Right atrium auricular region (tissue), 2 donors: ENCODE measurements at places on chromosomes 2 and 18. TPM values are rescaled to one million over a fixed set of nuclear protein-coding genes. Genes with fewer than 3 reads are reported as not detected.

GRCh38 chr2:21005700-21006422 lies 38.0 kb downstream of the APOB start:
- no peak for DNase-seq

DNA sequence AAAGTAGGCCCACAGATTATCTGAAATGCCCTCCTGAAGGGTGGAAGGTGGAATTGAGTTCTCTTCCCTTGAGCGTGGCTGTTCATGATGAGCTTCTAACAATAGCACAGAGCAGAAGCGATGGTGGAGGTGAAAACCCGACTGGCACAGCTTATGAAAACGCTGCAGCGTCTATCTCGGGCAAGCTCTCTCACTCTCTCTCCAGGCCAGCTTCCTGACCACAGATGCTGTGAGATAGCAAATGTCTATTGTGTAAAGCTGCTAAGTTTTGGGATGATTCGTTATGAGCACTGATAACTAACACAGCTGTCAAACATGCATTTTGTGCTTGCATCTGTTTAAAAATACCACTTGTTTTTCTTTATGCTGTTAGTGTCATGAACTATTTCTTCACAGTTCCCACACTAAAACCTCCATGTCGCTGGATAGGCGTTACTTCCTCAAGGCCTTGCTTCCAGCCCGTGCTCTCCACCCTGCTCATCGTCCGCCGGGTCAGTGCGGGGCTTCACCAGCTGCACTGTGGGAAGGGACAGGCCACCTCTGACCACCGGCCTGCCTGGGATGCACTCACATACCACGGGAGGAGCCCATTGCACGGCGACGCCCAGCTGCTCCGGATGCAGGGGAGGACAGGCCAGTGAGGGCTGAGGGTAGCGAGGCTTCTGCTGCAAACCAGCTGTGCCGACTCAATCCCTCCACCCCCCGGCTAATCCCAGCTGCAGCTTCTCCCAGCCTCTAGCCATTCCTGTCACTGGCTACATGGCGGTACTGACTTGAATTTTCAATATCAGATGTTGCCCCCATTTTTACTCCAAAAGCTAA lies 60.0 kb upstream of the OTOS start:
- DNase-seq: no peak

- DNase-seq: no peak
These were observed 46.5 kb downstream of the PLEK start for GRCh38 chr2:68411397-68412126.

PAX3 gene
- 1.7 TPM for total RNA-seq

DNA sequence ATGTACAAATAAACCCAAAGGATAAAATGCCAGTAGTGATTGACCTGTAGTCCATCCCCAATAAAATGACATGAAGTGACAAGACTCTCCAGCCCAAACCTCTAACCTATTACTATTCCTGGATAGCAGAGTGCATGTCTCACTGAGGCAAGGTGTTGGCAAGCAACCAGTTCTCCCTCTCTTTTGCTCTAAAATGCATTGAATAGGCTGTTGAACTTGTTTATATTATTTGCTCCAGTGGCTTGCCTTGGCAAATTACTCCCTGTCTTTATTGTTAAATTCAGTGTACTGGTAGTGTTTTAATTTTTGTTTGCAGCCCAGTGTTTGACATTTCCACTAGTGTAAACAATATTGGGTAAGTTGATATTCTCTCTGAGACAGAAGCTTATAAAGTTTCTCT lies 70.5 kb downstream of the CSRNP3 start:
- no peak for DNase-seq

GRCh38 chr2:98730707-98731040 lies 258 bp downstream of the MGAT4A start:
- DNase-seq: no peak

HES6 gene
- 4.8 TPM for total RNA-seq

GRCh38 chr18:53772293-53772692 lies 452.2 kb downstream of the MBD2 start:
- no peak for DNase-seq

MTCL1 gene
- total RNA-seq: 7.2 TPM

LMAN2L gene
- total RNA-seq: 15.6 TPM

NTSR2 gene
- not detected for total RNA-seq

C2orf49 gene
- total RNA-seq: 18.0 TPM

DNA sequence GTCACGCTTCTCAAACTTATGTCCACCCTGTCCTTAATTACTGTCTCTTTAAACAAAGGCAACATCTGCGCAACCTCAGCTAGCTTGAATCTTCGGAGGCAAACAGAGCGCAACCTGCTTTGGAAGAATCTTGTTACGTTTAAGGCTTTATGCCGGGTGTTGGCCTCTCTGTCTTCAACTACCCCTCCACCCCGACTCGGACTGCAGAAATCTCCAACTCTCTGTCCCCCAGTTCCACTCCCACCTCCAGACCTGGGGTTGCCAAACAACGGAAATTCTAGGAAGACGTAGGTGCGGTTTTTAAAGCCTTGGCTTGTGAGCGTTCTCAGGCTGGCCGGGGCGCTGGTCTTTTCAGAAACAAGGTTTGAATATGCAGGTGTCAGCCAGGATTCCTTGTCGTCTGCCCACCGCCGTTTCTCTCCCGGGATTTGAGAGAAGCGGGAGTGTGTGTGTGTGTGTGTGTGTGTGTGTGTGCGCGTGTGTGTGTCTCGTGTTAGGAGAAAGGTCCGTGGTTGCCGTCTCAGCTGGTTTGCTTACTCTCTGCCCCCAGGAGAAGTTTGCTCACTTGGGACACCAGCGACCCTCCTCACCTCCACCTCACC lies 1.1 kb upstream of the ONECUT2 start:
- DNase-seq: no peak

RNU2-63P gene
- total RNA-seq: not detected

DNA sequence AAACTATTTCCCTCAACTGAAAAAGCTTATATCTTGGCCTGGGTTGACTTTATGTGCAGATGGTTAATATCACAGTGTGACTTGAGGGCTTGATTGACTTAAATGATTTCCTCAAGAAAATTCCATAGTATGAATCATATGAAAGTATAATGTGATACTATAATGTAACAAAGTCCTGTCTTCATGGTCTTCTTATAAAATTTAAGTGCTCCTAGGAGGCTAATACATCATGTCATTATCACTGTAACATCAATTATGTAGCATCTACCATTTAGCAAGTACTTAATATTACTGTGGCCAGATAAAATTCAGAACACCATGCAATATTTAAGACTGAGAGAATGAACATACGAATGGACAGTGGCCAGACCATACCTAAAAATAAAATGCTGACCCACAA lies 276.1 kb downstream of the RIT2 start:
- no peak for DNase-seq

CRYGC gene
- total RNA-seq: not detected

GRCh38 chr2:46269001-46269400 lies 28.2 kb upstream of the EPAS1 start:
- no peak for DNase-seq

CRYGA gene
- total RNA-seq: not detected

B3GNT7 gene
- total RNA-seq: 9.4 TPM

- DNase-seq: no peak
These were observed 33.8 kb downstream of the TEX44 start for GRCh38 chr2:231626449-231626848.

GRCh38 chr18:45361125-45361851 lies 254.0 kb upstream of the SLC14A2 start:
- no peak for DNase-seq

BOLA3 gene
- 174 TPM for total RNA-seq

DNA sequence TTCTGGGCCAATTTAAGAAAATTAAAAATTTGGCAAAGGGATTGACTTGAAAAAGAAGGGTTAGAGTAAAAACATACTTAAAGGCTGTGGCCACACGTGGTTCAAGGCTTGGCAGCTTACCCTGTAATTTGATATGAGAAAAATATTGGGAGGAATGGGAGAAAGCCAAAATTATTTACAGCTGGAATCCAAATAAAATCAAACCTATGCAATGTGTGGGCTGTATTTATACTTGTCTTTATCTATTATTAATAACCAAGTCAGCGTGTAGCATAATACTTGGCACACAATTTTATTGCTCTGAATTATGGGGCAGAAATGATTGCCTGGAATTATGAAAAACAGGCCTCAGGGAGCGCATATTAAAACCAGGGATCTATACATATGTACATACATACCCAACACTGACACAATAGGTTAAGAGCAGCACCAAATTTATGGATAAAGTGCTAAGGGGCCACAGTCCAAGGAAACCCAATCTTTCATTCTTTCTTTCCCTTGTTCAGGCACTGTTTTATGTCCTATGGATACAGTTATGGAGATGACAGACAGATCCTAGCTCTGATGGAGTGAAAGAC lies 35.6 kb downstream of the FAM124B start:
- DNase-seq: no peak

HOXD12 gene
- total RNA-seq: not detected

DNA sequence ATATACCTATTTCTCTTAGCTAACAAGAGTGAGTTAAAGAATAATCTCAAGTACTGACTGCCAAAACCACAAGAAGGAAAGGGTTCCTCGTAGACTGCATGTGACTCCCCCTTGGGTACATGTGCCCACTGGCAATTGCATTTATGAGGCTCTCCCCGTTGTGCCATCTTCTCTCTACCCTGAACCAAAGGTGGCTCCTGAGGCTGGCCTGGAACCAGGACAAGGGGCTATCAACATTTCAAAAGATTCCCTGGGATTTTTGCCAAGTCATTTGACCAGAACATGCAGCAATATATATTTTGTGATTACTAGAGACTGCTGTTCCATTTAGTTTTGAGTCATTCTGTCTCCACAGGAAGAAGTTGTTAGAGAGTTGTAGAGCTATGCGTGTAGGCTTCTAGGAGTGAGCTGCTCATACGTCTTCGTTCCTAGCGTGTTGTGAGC lies 45.8 kb downstream of the LAMA3 start:
- no peak for DNase-seq

DNA sequence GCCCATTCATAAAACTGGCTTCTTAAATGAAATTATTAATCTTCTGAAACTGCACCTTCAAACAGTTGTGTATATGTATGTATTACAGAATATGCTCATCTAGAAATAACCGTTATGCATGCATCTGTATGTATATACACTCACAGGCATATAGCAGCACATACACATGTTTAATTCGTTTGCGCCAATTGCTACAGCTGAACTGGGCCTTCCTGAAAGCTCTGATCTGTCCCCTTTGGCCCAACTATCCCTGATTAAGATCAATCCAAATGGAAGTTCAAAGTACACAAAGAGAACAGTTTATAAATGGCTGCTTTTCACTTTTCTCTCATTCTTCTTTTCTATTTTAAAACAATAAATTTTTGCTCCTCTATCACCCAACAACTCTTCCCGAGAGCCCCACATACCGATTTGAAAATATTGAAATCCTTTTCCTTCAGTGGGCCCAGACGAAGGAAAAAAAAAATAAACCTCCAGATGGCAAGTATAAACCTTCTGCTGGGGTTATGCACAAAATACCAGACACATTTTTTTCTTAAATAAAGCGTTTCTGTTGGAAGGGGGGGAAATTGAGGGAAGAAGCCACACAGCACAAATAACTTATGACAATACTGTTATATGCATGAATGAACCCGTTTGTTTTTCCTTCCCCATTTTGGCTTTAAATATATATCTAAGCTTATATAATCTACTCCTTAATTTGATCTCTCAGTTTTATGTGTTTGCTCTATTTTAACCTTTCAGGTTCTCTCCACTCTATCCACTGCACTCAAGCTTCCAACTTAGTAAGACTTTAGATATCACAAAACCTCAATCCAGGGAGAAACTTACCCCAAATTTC lies 267.3 kb downstream of the TCF4 start:
- DNase-seq: no peak

- no peak for DNase-seq
These were observed 105.0 kb upstream of the ALK start for GRCh38 chr2:30026091-30027055.

GRCh38 chr2:168694866-168695265 lies 107.6 kb upstream of the NOSTRIN start:
- DNase-seq: no peak

GRCh38 chr2:86213699-86214502 lies 14.6 kb downstream of the MRPL35 start:
- peak; percentile 28 for DNase-seq

- no peak for DNase-seq
These were observed at the start of gene NOTO for GRCh38 chr2:73202156-73203054. Gene NOTO, plus strand, starts transcription at chr2:73202574. Its CDS starts 93 bp downstream, at chr2:73202667.

SERPINB10 gene
- total RNA-seq: 0.47 TPM

- DNase-seq: no peak
These were observed 116.8 kb downstream of the CTAGE1 start for GRCh38 chr18:22300665-22301636.

DNA sequence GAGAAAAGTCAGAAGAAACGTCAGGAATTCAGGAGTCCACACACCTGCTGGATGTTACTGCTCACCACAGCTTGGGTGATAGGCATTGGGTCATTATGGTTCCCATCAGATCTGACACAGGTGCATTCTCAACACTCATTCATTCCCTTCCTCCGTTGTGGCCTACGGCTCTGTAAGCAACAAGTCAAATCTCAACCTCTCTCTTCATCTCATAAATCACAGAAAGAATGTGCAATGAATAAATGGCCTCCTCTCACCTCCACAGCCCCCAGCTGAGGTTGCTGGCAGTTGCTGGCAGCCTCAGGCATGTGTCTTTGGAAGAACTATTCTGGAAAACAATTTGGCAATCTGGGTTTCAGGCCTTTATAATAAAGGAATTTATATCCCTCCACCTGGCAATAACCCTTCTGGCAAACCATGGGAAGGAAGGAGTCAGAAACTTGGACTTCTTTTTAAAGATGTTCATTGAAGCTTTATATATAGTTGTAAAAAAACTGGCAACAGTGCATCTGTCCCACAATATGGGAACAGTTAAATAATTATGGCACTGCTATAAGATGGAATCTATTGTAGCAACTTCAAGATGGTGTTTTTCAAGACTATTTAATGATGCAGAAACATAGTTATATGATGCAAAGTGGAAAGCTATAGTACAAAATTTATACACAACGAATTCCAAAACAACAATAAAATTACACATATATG lies 175.4 kb downstream of the ANAPC1 start:
- no peak for DNase-seq

ALLC gene
- not detected for total RNA-seq

DNA sequence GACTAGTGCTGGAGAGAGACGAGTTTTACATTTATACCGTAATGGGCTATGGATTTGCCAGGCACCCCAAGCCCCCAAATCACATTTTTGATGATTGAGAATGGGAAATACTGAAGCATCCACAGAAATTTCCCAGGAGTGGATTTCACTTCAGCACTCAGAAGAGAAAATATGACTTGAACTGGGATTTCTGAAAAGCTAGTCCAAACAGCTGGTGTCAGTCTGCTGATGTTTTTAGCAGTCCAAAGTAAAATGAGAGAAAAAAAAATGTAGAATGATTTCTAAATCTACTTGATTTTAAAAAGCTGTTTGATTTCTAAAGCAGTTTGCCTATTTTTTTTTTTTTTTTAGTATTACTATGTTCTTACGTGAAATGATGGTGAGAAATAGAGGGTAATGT lies 105.0 kb downstream of the PLEKHM3 start:
- no peak for DNase-seq

CNGA3 gene
- not detected for total RNA-seq

- no peak for DNase-seq
These were observed 42.0 kb downstream of the TFCP2L1 start for GRCh38 chr2:121242976-121243375.

TNFRSF11A gene
- 1.8 TPM for total RNA-seq
